ENCODE measurements at places on chromosomes 12 and 14.
A peak's percentile ranks its signal among the peaks of the same experiment; 100 is the strongest.

DNA sequence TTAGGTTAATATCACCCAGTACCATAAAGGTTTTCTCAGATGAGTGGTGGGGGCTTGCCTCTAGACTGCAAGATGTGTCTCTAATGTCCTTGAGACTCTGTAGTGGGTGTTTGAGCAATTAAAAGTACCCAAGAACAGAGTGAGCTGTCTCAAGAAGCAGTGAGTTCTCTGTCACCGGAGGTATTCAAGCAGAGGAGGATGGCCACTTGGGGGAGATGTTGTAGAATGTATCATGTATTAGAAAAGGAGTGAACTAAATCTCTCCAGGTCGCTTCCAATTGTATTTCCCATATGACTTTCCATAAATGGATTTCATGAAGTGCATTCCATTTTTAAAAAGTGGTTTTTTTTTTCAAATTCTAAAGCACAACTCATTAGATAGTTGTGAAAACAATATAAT lies 35.0 kb downstream of the SLC17A8 start:
- DNase-seq = no peak

DNA sequence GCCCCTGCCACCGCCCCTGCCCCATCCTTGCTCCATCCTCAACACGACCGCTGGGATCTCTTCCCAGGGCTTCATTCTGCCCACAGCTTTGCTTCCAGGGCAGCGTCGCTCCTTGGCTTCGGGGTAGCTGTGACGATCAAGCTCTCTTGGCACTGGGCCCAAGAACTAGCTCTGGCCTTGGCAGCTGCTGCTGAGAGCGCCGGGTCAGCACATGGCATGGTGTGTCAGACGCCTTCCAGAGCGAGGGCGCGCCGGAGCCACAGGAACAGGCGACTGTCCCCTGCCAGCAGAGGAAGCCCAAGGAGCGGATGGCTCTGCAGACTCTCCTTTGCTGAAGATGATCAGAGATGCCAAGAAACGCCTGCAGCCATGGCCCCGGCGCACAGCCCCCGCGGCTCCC lies 15.9 kb downstream of the RAB35 start:
- DNase-seq = no peak

- no peak for DNase-seq
These were observed 56.5 kb upstream of the DLK1 start for GRCh38 chr14:100670017-100670752.

GRCh38 chr12:75739912-75740311 lies 228.5 kb upstream of the KRR1 start:
- no peak for DNase-seq

- DNase-seq = no peak
These were observed 83.7 kb downstream of the ST8SIA1 start for GRCh38 chr12:22250762-22251161.

- peak; percentile 46 for DNase-seq
These were observed 101.2 kb upstream of the ATF7IP start for GRCh38 chr12:14264316-14264715.

- DNase-seq = no peak
These were observed 188.8 kb downstream of the TTC7B start for GRCh38 chr14:90627478-90627877.

GRCh38 chr12:107291018-107291417 lies 197.7 kb upstream of the CRY1 start:
- no peak for DNase-seq

DNA sequence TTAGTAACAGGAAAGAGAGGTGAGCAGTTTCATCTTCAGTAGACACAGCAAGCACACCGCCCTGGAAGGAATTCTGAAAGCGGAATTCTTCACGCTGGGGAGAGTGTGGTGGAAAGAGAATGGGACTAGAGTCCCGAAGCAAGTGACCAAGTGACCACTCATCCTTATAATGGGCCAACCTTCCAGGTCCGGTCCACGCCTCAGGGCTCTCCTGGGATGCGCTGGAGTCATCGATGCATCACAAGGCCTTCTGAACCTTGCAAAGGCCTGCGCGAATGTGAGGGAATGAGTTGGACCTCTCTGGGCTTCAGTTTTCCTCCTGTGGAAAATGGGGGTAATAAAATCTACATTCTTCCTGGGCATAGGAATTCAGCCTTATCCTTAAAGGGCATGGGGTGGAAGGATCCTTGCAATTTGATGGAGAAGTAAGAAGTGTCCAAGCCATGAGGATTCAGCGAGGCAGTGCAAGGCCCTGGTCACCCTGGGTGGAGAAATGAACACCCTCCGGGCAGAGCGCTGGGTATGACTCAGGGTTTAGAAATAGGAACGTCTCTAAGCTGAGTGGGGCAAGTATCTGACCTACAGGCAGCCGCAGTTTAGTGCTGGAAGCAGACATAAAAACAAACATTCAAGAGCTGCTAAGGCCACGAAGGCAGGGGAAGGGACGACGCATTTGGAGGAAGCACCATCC lies 97.7 kb downstream of the SETD3 start:
- no peak for DNase-seq

DNA sequence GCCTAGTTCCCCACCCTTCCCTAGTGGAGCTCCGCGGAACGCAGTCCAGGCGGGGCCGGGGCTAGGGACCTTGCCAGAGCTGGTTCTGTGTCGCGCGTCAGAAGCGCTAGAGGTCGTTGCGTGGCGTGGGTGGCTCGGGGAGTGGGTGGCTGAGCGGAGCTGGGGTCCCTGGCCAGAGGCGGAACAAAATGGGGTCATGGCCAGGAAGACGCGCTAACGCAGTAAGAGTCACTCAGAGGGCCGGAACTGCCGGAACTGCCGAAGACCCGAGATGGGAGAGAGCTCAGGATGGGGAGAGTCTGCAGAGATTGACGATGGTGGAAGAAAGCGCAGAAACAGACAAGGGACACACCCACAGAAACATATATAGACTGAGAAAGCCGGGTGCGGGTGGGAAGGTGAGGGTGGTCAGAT lies 4.8 kb downstream of the DGKA start:
- DNase-seq = no peak

DNA sequence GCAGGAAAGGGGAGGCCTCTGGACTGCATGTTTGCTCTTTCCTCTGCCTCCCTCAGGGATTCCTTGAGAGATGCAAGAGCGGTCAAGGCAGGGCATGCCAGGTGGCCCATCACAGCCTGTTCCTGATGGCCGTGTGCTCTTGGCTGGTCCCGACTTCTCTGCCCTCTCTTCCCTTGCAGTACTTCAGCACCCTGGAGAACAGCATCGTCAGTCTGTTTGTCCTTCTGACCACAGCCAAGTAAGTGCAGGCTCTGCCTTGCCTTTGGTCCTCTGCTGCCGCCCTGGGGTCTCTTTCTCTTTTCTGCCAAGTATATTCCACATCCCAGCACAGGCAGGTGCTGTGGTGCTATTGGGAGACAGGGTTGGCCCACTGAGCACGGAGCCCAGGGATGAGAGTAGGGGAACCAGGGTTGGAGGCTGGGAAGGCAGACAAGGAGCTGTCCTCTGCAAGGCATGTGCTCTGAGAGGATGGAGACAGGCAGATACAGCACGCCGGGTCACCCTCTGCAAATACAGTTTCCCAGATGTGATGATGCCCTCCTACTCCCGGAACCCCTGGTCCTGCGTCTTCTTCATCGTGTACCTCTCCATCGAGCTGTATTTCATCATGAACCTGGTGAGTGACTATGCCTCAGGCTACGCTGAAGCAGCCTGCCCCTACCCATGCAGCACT lies 51.9 kb downstream of the TPCN1 start:
- peak; percentile 12 for DNase-seq

- DNase-seq = no peak
These were observed 1100.7 kb downstream of the TRHDE start for GRCh38 chr12:73372856-73373255.

DNA sequence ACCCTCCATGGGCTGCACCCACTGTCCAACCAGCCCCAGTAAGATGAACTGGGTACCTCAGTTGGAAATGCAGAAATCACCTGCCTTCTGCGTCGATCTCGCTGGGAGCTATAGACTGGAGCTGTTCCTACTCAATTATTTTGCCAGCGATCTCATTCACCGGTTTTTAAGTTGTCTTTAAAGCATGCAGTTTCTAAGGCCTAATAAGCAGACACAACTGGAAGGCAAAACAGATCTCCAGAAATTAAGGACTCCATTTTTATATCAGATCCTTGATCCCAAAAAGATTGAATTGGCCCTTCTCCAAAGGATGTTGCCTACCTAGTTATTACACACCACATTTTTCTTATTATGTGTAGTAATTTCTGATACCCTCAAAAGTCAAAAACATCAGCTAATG lies 131.4 kb downstream of the KCNMB4 start:
- no peak for DNase-seq

DNA sequence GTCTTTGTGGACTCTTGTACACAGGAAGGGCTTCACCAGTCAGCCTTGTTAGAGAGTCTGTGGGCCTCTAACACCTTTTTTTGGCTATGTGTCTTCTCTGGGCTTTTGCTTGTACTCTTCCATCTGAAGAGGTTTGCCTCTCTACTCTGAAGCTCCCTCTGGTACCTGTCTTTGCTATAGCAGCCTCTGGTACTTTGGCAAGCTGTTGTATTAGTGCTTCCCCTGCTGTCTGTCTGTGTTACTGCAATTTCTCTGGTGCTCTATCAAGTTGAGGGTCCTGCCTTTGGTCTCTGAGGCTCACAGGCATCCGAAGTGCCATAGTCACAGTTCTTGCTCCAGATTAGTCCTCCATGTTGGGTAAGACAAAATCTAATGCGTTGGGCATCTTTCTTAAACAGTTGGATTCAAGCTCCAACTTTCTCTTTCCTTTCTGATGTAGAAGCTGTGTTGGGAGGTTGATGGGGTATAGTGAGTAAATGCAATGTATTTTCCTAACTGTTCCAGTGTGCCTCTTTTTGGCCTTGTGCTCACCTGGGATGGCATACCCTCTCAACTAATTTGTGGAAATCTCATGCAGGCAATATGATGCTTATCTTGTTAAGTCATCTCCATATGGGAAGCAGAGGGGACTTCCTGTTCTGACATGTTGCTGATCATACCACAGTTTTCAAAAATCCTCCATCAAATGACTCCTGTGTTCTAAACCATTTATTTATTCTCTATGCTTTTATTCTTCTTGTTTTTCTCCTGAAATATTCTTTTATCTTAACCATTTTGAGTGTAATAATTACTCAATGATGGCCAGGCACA lies 88.8 kb downstream of the ATF7IP start:
- DNase-seq = peak; percentile 33

- DNase-seq = no peak
These were observed 11.2 kb downstream of the FAR2 start for GRCh38 chr12:29160230-29160629.

DNA sequence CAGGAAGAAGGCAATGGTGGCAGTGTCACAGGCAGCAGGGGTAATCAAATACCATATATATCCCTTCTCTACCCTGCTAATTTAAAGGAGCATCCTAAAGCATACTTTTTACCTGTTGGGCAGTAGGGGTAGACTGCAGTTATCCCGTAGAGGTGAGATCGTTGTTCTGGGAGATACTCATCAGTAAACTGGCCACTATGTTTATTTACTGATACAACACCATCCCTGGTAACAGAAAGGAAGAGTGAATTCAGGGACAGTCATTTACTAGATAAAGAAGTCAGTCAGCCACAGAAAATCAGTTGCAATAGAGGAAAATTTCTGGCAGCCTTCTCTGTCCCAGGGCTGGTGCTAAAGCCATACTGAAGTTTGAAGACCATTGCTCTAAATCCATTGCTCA lies 16.3 kb downstream of the RTRAF start:
- DNase-seq = no peak

DNA sequence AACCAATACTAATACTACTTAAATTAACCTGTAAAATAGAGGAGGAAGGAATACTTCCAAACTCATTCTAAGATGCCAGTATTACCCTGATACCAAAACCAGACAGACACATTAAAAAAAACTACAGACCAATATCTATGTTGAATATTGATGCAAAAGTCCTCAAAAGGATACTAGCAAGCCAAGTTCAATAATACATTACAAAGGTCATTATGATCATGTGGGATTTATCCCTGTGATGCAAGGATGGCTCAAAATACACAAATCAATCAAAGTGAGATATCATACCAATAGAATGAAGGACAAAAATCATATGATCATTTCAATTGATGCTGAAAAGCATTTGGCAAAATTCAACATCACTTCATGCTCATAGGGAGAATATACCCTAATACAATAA lies 97.2 kb upstream of the ATXN7L3B start:
- no peak for DNase-seq

Measured in fibroblast of skin of back (primary cell).